ENCODE measurements at places on chromosomes 12 and 14.

- DNase-seq: no peak
Observed at GRCh38 chr12:38157274-38157932, 159.2 kb upstream of the ALG10B start.

DNA sequence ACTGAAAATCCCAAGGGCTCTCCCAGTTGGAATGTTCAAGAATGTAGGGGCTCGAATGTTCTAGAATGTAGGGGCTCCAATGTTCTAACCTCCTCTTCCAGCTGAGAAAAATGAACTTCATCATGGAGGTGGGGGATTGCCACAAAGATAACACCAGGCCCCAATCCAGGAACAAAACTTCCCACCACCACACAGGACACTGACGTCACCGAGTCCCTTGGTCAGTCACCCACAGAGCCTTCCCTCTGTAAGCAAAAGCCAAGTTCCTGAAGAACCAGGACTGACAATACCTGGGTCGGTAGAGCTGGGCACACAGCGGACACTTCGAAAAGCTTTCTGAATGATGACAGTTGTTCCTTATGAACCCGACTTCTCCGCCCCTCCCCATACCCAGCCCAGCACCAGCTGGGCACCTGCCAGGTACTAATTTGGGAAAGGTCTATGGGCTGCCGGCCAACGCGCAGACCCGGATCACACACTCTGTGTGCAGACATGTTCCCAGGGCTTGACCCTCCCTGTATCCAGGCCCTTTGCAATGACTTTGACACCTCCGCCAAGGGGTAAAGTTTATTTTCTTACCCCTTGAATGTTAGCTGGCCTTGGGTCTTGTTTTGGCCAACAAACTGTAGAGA, 18.9 kb downstream of the ITPK1 start:
- no peak for DNase-seq

GRCh38 chr12:56716933-56717880, 7.9 kb downstream of the NACA start:
- no peak for DNase-seq

- no peak for DNase-seq
Observed at GRCh38 chr12:46468160-46468559, 95.6 kb upstream of the SLC38A2 start.

DNA sequence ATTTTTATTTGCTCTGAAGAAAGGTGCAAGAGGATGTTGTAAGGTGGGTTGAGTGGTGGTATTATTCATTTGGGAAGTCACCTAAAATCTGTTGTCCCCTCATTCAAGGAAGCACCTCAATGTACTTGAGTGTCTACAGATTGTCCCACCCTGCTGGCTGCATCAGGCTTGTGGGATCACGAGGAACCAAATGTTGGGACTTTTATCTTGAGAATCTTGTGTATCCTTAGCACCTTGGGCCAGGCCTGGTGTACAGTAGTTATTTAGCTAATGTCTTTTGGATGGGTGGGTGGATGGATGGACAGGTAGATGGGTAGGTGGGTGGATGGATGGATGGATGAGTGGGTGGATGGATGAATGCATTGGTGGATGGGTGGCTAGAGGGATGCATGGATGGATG, 519.3 kb downstream of the BCL11B start:
- DNase-seq: no peak

- no peak for DNase-seq
Observed at GRCh38 chr12:76290963-76291859, 57.0 kb downstream of the BBS10 start.

- no peak for DNase-seq
Observed at GRCh38 chr14:101861464-101861863, 100.0 kb downstream of the PPP2R5C start.

GRCh38 chr14:58739674-58740073, 101.9 kb downstream of the DACT1 start:
- no peak for DNase-seq

DNA sequence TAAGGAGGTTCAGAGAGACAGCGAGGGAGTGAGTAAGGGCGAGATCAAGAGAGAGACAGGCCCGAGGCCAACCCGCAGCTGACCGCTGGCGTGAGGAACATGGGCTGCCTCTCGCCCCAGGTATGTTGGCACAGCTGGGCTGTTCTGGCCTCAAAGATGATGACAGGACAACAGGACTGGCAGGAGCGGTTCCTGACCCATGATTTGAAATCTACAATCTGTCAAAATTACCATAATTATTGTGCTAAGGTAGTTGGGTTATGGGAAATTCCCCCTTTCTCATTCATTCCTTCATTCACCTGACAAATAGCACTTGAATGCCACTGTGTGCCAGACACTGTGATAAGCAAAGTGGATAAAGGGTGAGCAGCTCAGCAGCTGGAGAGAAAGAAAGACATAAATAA, 5.1 kb upstream of the ENDOU start:
- DNase-seq: no peak

GRCh38 chr12:54193434-54193833, 4.6 kb upstream of the SMUG1 start:
- no peak for DNase-seq

GRCh38 chr14:99063620-99064225, 208.3 kb downstream of the BCL11B start:
- DNase-seq: no peak

- DNase-seq: peak; percentile 57
Observed at GRCh38 chr12:100138048-100138802, 4.4 kb downstream of the BLTP3B start.

GRCh38 chr14:91392623-91393303, 24.9 kb downstream of the CCDC88C start:
- no peak for DNase-seq

- DNase-seq: no peak
Observed at GRCh38 chr12:16668198-16668597, 62.2 kb upstream of the LMO3 start.

- DNase-seq: no peak
Observed at GRCh38 chr12:20604408-20605067, 90.6 kb upstream of the SLCO1C1 start.

DNA sequence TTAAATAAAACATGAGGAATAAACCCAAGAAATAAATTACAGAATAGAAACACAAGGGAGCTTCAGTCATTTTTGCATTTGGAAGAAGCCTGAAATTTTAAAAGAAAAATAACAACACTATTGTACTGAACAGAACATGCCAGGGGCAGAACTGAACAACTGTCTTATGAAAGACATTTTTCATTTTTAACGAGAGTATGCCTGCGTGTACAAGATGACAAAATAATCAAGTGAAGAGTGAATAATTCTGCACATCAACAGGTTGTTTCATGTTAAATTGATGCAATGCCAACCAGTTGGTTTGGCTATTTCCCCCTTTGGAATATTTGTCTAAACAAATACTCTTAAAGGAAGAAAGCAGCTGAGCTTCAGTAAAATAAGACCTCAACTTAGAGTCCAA, 103.3 kb upstream of the BTG1 start:
- no peak for DNase-seq

DNA sequence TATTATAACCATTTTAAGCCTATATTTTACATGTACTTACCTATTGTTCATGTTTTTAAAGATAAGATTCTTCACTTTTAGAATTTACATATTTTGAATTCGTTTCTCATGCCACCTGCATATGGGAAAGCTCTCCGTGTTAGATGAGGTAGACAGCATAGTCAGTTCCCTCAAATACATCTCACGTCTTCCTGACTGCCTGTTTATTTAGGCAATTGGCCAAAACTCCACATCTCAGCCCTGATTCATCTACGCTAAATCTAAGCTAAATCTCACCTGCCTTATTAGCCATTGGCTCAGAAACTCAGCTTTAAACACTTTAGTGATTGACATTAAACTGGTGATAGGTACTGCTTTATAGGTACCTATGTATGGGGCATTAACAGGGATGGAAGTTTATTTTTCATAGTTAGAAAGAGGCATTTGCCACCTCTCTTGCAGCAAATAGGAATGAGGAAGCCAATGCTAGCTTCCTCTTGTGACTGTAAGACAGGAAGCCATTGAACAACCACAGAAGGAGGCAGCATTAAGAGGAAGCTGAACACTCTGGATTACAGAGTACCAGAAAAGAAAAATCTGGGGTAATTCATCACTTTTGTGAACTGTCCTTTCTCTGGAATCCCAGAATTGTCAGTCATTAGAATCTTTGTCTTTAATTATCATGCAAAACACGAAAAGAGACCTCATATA, 111.9 kb downstream of the LRFN5 start:
- peak; percentile 31 for DNase-seq

- DNase-seq: no peak
Observed at GRCh38 chr14:71659159-71659558, 273.1 kb upstream of the RGS6 start.

DNA sequence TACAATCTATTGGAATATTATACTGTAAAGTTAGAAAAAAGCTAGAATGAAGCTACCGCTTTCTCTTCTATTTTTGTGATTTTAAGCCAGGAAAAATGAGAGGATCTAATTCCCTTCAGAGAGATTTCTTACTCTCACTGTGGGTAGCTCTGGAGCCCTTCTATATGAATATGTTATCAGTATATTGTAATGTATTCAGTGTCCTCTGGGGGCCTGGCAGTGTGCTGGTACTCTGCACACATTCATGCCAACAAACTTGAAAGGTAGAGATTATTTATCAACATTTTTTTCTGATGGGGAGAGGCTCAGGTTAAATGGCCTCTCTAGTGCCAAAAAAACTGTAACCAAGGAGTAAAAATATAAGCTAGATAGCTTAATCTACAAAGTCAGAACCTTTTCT, 292.8 kb downstream of the TTC6 start:
- DNase-seq: no peak

- peak; percentile 92 for DNase-seq
Observed at GRCh38 chr14:65239938-65240296, 137.6 kb upstream of the MAX start.

- DNase-seq: no peak
Observed at GRCh38 chr12:68499616-68500015, 111.1 kb upstream of the RAP1B start.

- no peak for DNase-seq
Observed at GRCh38 chr12:53996240-53997203, 3.4 kb upstream of the HOXC9 start.

- DNase-seq: no peak
Observed at GRCh38 chr12:24708718-24709117, 240.2 kb downstream of the BCAT1 start.

DNA sequence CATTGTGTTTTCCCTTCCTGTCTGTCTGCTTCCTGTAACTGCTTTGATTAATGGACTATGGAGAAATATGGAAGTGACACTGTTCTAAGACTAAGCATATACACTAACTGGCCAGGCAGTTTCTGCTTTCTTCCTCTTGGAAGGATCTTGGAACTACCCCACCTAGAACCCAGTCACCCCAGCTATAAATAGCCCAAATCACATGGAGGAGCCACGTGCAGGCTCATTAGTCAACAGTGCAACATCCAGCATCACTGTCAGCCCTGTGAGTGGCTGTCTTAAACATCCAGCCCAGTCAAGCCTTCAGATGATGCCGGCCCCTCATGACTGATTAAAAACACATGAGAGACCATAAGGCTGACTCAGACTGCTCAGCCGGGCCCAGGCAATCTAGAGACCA, 39.2 kb downstream of the BCAT1 start:
- DNase-seq: no peak

DNA sequence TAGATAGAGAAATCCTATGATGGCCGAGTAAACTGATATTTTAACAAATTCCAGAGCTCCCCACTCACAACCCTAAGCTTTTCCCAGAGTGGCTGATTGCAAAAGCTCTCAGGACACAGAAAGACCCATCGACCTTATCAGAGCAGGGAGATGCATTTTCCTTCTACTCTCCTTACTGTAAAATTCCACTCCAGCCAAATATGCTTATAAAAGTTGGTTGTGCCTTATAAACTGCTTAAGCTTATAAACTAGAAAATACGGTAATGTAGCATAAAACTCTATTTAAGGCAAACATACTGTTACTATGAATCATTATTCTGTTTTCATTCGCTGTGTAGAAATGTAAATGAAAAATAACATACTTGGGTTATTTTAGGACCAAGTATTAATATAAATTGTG, 41.6 kb upstream of the TRHDE start:
- no peak for DNase-seq

DNA sequence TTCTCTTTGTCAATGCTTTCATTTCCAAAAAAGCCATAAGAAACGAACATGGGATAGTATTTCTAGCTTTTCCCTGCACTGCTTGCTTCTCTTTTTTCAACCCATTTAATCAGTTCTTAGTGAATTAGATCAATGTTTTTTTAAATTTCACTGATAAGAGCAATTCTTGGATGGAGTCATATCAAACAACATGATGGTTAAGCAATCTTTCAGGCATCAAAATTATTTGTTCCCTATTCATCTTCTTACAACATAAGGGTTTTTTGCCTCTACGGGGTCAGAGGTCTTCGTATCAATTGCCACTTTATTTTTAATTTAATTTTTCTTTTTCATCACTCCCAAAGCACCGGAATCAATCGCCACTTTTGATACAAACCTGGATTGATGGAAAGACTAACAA, 103.8 kb upstream of the RESF1 start:
- no peak for DNase-seq

GRCh38 chr14:74144789-74145188, 60.0 kb downstream of the LIN52 start:
- DNase-seq: no peak

DNA sequence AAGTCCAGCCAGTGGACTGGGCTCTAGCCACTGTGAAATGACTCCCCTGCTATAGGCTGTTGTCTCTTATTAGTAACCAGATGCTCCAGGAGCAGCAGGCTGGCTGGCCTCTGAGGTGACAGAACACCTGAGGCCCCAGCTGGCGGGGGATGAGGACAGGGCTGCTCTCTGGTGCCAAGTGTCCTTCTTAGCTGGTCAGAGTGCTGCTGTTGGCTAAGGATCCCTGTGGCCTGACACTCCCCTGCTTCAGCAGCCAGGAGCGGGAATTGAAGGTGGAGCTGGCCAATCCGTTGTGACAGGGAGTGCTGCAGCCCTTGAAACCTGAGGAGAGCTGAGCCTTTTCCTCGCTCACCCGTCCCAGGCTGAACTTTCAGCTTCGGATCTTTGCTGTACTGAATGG, 30.7 kb downstream of the TMEM229B start:
- no peak for DNase-seq

- DNase-seq: no peak
Observed at GRCh38 chr14:68753690-68754089, 39.2 kb downstream of the ZFP36L1 start.
